ENCODE measurements at places on chromosomes 3 and 15.

GRCh38 chr3:181418233-181418632 lies 293.5 kb upstream of the SOX2 start:
- DNase-seq: no peak

GRCh38 chr15:75583701-75584100 lies 4.6 kb upstream of the PTPN9 start:
- DNase-seq: no peak

GRCh38 chr3:171189394-171190080 lies 163.0 kb upstream of the SLC2A2 start:
- no peak for DNase-seq

- no peak for DNase-seq
Observed at GRCh38 chr3:64080616-64081234, 57.4 kb upstream of the PSMD6 start.

DNA sequence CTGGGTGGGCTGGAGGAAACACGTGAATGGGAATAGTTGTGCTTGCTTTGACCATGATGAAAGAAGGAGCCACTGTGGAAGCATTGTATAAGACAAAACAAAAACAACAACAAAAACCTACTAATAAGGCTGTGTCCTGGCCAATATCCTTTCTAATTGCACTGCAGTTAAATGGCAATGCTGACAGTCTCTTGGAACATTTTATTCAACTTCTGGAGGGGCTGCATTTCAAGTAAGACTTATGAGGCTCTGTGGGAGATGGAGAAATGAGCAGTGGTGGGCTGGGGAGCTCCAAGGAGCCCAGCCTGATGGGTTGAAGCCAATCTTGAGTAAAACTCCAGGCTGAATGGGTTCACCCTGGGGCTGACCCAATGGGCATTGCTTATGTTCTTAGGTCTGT lies 99.8 kb upstream of the ROPN1 start:
- no peak for DNase-seq

DNA sequence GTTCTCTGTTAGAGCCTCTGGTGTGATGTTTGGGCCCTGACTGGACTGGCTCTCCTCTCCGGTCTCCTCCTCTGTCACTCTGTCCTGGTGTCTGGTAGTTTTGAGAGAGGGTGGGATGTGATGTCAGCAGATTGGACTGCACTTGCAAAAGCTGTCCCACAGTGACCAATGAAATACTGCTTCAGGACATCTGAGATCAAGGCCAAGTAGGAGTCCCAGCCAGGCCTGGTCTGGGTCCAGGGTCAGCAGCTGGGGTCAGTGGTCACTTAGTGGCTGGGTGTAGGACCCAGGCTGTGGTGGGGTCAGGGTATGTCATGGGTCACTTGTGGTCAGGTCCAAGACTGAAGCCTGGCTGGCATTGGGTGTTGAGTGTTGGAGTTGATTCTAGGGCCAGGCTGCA lies 20.9 kb downstream of the ALDH1L1 start:
- DNase-seq: no peak

- DNase-seq: no peak
Observed at GRCh38 chr3:31947671-31948091, 33.4 kb downstream of the OSBPL10 start.

- DNase-seq: no peak
Observed at GRCh38 chr15:52076889-52077781, 35.4 kb downstream of the BCL2L10 start.

- DNase-seq: no peak
Observed at GRCh38 chr3:9314796-9315195, 48.1 kb upstream of the THUMPD3 start.

DNA sequence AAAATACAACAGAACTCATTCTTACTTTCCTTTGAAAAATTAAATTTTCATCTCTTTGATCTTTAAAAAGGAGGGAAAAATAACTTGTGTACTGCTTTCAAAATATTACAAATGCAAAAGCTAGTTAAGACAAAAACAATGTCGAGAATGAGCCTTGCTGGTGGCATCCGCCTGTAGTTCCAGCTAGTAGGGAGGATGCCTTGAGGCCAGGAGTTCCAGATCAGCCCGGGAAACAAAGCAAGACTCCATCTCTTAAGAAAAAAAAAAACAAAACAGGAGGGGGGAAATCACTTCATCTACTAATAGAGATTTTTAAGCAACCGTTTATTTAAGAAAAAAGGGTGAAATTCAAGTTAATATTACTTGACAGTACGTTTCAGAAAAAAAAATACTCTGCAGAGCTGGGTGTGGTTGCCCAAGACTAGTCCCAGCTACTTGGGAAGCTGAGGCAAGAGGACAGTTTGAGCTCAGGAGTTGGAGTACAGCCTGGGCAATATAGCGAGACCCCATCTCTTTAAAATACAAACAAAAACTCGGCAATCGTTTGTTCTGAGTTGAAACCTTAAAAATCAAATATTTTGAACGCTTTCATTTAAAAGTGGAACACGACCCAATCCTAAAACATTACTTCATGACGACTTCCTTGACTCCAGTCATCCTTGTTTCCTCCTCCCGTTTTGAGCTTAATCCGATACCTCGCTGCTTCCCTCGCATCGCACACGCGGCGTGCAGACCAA lies 1.2 kb downstream of the KPNA1 start:
- no peak for DNase-seq

GRCh38 chr15:77659350-77660321 lies 26.9 kb upstream of the LINGO1 start:
- no peak for DNase-seq

DNA sequence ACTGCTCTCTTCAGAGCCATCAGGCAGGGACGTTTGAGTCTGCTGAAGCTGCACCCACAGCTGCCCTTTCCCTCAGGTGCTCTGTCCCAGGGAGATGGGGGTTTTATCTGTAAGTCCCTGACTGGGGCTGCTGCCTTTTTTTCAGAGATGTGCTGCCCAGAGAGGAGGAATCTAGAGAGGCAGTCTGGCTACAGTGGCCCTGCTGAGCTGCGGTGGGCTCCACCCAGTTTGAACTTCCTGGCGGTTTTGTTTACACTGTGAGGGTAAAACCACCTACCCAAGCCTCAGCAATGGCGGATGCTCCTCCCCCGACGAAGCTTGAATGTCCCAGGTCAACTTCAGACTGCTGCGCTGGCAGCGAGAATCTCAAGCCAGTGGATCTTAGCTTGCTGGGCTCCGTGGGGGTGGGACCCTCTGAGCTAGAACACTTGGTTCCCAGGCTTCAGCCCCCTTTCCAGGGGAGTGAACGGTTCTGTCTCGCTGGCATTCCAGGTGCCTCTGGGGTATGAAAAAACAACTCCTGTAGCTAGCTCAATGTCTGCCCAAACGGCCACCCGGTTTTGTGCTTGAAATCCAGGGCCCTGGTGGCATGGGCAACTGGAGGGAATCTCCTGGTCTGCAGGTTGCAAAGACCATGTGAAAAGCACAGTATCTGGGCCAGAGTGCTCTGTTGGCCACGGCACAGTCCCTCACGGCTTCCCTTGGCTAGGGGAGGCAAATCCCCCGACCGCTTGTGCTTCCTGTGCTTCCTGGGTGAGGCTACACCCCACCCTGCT lies 21.1 kb upstream of the ST6GAL1 start:
- DNase-seq: peak; percentile 21

DNA sequence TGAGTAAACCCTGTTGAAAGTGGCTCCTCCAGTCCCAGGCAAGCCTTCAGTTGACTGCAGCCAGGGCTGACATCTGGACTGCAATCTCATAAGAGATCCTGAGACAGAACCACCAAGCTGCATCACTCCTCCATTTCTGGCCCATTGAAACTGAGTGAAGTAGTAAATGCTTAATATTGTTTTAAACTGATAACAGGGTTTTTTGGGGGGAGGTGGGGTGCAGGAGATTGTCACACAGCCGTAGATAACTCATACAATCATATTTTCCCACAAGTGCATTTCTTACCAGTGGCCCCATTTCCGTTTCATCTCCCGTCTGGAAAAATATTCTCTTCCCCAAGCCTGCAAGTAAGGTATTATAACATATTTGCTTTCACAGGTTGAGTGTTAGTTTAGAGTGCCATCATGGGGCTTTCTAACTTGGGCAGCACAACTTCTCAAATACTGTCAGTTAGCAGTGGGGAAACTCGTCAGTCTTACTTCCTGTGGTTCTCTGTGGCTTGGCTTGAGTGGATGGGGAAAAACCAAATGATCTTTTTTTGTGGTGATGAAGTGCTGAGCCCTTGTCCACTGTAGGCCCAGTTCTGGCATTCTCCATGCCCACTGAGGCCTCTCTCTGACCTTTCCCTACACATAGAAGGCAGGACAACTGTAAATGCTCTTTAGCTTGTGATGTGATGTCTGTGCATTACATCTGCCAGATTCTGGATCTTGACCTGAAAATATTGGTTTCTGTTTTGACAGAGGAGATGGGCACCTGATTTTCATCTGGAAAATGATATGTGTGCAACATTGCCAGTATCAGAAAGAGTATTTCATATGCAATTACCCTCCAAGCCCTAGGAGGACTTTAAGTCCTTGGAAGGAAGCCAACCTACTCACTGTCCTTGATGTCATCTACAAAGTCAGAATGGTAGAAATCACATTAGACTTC lies 90.1 kb upstream of the BHLHE40 start:
- no peak for DNase-seq

DNA sequence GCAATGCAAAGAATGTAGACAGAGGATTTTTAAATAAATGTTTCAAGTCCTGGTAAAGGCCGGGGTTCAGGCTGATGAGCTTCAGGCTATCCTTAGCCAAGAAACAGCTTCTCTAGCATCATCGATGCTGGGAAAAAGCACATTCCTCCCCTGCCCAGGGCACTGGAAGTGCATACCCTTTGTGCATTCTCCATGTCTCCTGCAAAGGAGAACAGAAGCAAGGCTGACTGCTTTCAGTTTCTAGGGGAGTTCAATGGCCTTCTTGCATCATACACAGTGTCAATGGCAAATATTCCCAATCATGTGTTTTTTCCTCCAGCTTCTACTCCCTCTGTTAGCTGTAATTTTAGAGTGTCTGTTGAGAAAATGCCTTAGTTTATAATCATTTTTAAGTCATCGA lies 59.9 kb downstream of the GPR176 start:
- no peak for DNase-seq

- no peak for DNase-seq
Observed at GRCh38 chr3:25056803-25057351, 371.2 kb upstream of the RARB start.

- DNase-seq: no peak
Observed at GRCh38 chr15:31019986-31020385, 28.6 kb upstream of the MTMR10 start.

DNA sequence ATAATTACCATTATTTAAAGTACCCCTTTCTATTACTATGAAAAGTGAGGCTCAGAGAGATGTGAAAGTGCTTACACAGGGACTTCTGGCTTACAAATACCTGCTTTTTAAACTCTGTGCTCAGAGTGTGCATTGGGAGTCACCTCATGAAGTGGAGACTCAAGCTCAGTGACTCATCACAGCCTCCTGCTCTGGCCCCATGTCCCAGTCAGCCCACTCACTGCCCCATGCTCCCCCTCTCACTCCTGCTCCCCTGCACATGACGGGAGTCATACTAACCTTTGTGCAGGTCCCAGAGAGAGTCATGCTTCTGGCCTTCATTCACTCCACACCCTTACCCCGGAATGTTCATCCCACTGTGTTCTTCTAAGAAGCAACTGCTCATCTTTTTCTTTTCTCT lies 20.2 kb downstream of the CCR1 start:
- DNase-seq: no peak

- DNase-seq: no peak
Observed at GRCh38 chr3:49020330-49021212, 1.4 kb upstream of the NDUFAF3 start.

DNA sequence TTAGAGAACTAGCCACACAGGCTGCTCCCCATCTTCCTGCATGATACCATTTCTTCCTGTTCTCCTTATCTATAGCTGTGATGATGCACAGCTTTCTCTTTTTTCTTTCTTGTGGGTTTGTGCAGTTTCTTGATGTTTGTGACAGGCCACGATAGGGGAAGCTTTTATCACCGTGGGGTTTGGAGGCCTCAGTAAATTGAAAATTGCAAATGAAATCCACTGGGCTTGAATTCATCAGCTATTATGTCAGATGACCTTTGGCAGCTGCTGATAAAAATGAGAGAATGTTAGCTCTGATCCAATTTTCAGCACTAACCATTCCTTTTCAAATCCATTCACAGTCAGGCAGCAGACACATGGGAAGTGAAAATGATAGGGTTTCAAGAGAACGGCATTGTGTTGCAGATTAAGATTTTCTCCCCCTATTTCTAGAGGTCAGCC lies 176.9 kb upstream of the SOX2 start:
- DNase-seq: no peak

DNA sequence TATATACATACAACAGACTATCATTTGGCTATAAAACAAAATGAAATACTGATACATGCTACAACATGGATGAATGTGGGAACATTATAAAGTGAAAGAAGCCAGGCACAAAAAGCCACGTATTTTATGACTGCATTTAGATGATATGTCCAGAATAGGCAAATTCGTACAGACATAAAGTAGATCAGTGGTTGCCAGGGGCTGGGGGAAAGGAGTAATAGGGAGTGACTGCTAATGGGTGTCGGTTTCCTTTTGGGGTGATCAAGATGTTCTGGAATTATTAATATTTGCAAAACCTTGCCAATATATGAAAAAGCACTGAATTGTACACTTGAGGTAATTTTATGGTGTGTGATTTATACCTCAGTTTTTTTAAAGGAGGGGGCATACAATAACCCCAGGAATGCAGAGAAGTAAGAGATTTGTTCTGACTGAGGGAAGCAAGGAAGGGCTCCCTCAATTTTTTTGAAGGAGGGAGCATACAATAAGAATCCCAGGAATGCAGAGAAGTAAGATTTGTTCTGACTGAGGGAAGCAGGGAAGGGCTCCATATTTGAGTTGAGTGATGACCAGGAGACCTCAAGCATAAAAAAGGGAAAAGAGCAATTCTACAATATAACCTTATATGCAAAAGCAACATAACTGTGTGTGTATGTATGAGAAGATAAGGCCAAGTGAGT lies 6.2 kb downstream of the PSMD6 start:
- no peak for DNase-seq
